Vein endothelial cell (primary cell): ENCODE measurements at places on chromosomes 11 and 22. TPM values are rescaled to one million over a fixed set of nuclear protein-coding genes. Genes with fewer than 3 reads are reported as not detected.

CYP2D6 gene
- total RNA-seq = under 0.01 and 0.10 TPM in 2 replicates

PTGDR2 gene
- under 0.01 TPM in 1 of 2 replicates, not detected in the other for total RNA-seq

CBLIF gene
- total RNA-seq = not detected in 2 replicates

PRG3 gene
- not detected in 2 replicates for total RNA-seq

CLTCL1 gene
- 3.9 and 4.2 TPM in 2 replicates for total RNA-seq
